ENCODE measurements at places on chromosomes 5 and 9.

DNA sequence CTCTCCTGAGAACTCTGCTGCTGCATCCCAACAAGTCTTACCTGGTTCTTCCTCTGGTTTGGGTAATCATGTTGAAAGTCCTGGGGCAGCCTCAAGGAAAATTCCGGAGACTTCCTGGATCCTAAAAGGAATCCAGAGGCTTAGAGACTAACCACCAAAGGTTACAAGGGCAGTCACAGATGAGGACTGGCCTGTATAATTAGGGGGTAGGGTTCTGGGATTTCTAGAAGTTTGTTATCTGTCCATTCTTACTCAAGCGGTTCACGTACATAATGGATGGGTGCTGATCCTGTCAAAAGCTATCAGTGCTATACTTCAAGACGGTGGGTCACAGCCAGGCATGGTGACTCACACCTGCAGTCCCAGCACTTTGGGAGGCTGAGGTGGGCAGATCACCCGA is 51.4 kb upstream of the EPB41L4B start:
- DNase-seq = no peak
- H3K4me3 ChIP-seq = no peak overlapping the region
- no peaks in the 10 kb centered on the region for H3K4me1 ChIP-seq
- no peak overlapping the region for H3K27ac ChIP-seq

DNA sequence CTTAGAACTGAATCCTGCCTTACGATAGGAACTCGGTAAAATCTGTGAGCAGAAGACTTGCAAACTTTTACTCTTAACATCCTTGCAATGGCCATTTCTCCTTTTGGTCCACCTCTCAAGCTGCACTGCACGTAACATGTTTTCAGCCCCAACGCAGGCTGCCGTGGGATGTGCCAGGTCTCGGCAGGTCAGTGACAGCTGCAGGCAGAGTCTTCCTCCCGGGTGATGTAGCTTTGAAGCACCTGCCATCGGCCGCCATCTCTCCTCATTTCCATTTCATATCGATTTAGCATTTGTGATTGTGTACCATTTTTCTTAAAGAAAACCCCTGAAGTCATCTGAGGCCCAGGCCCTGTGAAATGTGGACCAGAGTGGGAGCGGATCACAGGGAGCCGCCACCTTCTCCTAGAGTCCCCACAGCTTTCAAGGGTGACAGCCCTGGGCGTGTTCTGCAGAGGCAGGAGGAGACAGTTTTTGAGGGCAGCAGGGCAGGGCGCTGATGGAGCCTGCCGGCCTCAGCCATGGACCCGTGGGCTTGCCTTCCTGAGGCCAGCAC is 25.8 kb upstream of the LPCAT1 start:
- H3K27me3 ChIP-seq = no peaks in the 10 kb centered on the region
- H3K4me3 ChIP-seq = no peak overlapping the region
- H3K27ac ChIP-seq = no peak overlapping the region
- no peak for DNase-seq
- H3K4me1 ChIP-seq = no peaks in the 10 kb centered on the region

- no peak for DNase-seq
- no peak overlapping the region for H3K4me3 ChIP-seq
- no peaks in the 10 kb centered on the region for H3K4me1 ChIP-seq
Measured at GRCh38 chr9:14261616-14262015, 52.3 kb downstream of the NFIB start.

DNA sequence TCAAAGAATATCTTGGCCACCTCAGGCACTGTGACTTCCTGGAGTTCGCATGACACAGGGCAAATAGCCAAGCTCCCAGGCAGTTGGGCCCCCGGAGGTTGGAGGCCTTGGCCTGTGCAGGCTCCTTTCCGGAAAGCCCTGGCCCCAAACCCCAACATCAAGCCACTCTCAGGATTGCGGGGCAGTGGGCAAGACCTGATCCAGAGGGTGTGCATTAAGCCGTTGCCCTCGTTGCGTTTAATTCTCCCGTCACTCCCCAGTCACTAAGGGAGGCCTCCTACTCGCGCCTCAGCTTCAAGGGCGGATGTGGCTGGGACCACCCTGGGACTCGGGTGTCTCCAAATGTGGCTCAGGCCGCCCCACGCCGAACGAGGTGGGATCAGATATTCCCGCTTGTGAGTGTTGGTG is 60.1 kb downstream of the TMEM174 start:
- no peaks in the 10 kb centered on the region for H3K27me3 ChIP-seq
- peak; percentile 15 for DNase-seq
- H3K4me3 ChIP-seq = peak overlapping the region; percentile 51
- no peaks in the 10 kb centered on the region for H3K36me3 ChIP-seq

- no peak overlapping the region for H3K27ac ChIP-seq
- H3K36me3 ChIP-seq = no peaks in the 10 kb centered on the region
- no peaks in the 10 kb centered on the region for H3K27me3 ChIP-seq
Measured at GRCh38 chr9:109100543-109101201, 19.1 kb downstream of the TMEM245 start.

- H3K36me3 ChIP-seq = no peaks in the 10 kb centered on the region
- H3K4me3 ChIP-seq = no peak overlapping the region
- H3K27ac ChIP-seq = no peak overlapping the region
- DNase-seq = no peak
Measured at GRCh38 chr5:167634432-167634831, 657.0 kb upstream of the WWC1 start.

- no peaks in the 10 kb centered on the region for H3K4me1 ChIP-seq
- no peak overlapping the region for H3K4me3 ChIP-seq
- H3K36me3 ChIP-seq = no peaks in the 10 kb centered on the region
- DNase-seq = no peak
Measured at GRCh38 chr5:10662661-10663488, 98.2 kb downstream of the DAP start.

- no peak overlapping the region for H3K27ac ChIP-seq
- no peak for DNase-seq
- H3K4me1 ChIP-seq = no peaks in the 10 kb centered on the region
- H3K36me3 ChIP-seq = no peaks in the 10 kb centered on the region
- H3K27me3 ChIP-seq = no peaks in the 10 kb centered on the region
Measured at GRCh38 chr9:99030092-99030511, 74.8 kb upstream of the TGFBR1 start.
